ENCODE measurements at places on chromosomes 4 and X. TPM values are rescaled to one million over a fixed set of nuclear protein-coding genes. Genes with fewer than 3 reads are reported as not detected.
A peak's percentile ranks its signal among the peaks of the same experiment; 100 is the strongest.

- peak; percentile 86 for DNase-seq
Observed at GRCh38 chr4:55378617-55379467, 16.9 kb upstream of the TMEM165 start.

DNA sequence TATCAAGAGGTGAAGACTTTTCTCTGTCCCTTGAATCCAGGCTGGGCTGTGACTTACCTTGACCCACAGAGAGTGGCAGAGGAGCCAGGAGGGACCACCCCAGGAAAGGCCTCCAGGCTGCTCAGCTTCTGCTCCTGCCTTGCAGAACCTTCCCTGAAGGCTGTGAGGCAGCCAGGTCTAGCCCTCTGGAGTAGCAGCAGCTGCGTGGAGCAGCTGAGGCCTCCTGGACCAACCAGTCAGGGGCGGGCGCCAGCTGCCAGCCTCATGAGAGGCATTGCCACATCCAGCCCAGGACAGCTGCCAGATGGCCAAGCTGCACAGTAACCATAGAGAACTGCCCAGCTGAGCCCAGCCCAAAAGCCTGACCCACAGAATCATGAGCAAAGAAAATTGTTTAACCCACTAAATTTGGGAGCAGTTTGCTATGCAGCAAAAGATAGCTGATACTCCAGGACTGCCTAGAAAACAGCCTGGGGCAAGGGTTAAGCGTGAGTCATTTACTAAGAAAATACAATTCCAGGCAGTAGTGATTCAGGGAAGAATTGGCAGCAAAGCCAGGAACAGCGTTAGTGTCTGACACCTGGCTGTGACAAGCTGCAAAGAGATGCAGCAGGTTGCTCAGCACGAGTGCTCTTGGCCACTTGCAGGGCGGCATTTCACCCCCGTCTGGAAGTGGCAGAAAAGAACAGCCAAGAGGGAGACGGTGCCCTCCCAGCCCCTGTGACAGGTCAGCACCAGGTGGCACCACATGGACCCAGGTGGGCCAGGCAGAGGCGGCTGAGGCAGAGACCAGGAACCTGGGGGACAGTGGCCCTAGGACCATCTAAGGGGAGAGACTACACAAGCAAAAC is 14.7 kb upstream of the PDE6B start:
- peak; percentile 89 for DNase-seq

DNA sequence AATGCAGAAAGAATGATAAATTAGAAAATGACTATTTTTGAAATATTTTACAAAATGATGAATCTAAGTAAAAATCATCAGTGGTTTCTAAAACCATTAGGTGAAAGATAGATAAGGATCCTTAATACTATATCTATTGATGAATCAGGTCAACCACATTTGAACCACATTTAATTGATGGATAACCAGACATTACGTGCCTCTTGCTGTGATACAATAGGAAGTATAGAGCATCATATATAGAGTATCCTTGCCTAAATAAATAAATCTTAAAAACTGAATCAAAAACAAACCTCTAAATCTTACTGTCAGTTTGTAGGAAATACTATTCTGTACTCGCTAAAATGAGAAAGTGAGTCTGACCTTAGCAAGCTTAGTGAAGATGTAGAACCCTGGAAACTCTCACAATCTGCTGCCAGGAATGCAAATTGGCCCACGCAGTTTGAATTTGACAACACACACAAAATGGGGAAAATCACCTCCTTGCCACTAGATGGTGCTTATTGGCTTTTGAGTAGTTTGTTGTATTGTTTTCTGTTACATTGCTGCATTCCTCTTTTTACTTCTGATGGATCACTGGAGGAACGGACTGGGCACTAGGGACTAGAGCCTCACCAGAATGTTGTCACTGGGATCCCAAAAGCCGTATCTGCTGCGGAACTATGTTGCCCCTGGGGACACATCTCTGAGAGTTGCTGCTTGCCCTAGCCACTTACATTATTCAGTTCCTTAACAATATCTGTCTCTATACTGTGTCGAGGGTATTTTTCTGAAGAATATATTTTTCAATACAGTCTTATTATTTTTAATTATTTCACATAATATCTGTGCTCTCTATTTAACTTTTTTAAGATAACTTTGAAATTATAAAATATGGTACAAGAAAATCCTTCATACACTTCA is 25.4 kb upstream of the SLAIN2 start:
- DNase-seq, result peak; percentile 68

DNA sequence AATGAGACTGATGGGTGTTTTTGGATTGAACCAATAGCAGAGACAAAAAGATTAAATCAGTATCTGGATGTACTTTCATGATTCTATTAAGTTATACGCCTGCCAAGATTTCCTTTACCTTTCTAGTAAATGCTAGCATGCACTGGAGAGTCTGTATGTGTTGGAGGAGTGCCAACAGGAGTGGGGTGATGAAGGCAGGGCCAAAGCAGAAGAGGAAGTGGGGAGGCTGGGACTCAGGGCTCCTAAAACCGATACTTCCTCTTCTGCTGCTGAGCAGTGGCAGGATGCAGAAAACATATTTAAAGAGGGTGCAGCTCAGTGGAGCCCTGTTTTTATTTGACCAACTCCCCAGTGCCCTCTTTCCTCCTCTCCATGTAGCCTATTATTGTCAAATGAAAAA is 5.6 kb downstream of the CYSLTR1 start:
- peak; percentile 33 for DNase-seq

- peak; percentile 95 for DNase-seq
Observed at GRCh38 chr4:89056953-89057398, at the start of gene FAM13A. TSS of gene FAM13A (minus strand) at chr4:89057185. CDS start at chr4:89056964, 221 bp downstream.

DNA sequence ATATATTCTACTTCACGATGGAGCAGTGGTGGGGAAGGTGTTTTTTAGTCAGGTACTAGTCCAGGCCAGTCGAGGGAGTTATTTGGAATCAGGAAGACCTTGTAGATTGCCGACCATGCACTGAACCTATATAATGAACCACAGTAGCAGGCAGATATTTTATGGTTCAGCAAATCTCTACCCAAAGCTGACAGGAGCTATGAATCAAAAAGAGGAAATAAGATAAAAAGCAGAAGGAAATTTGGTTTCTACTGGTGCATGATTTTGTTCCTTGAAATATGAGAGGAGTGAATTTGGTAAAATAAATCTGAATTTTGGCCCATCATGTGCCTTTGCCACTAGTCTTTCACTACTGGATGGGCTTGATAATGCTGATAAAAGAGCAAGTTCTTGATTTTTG is 924.3 kb upstream of the DIAPH2 start:
- no peak for DNase-seq

Gene AWAT2
- total RNA-seq, result not detected
